ENCODE measurements at places on chromosomes 1 and 21.
A peak's percentile ranks its signal among the peaks of the same experiment; 100 is the strongest.

- no peak for DNase-seq
Observed at GRCh38 chr1:86388777-86389176, 7.3 kb downstream of the ODF2L start.

- peak; percentile 73 for DNase-seq
Observed at GRCh38 chr1:230268371-230269170, 157.6 kb downstream of the PGBD5 start.

DNA sequence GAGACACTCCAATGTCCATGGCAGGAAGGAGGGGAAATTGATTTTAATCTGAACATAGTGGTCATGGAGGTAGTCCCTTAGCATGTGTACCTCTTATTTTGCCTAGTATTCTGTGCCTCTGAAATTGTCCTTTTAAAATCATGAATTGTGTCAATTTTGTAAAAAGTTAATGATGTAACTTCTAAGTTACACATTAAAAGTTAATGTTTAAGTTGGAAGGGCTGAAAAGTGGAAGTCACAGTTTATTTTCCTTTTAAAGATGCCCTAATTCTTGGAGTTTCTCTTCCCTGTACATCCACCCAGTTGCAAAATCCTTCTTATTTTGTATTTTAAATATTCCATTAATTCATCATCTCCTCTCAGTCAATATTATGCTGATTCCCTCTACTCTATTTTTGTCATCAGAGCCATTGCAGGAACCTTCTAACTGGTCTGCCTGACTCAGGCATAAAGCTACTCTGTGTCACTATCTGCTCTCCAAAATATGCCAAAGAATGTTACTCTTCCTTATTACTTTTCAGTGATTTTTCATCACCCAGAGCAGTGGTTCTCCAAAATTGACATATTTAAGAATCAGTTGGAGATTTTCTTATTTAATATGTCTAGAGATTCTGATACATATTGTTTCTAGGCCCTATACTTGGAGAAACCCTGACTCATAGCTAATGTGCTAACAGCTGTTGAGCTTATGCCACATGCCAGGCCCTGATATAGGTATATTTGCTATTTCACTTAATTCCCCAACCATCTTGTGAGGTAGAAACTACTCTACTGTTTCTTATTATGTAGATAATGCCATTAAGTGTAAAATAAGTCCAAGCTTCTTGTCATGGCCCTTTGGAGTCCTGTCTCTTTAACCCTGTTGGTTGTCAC, 5.1 kb downstream of the HOOK1 start:
- DNase-seq: no peak

DNA sequence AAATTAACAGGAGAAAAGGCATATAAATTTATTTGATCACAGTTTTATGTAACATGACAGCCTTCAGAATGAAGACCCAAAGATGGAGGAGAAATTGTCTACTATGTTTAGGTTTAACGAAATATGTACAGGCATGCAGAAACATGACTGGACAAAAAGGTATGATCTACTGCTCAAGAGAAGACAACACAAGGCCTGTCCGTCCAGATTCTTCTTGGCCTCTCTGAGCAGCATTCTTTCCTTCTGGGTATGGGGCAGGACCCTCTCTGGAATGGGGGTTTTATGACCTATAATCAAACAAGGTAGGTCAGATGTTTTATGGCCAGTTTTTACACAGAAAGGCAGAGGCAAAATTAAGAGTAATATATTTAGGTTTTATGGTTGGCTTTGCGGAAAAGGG, 13.5 kb upstream of the SYNJ1 start:
- no peak for DNase-seq

- peak; percentile 85 for DNase-seq
Observed at GRCh38 chr21:42381347-42381984, 14.4 kb downstream of the TMPRSS3 start.

DNA sequence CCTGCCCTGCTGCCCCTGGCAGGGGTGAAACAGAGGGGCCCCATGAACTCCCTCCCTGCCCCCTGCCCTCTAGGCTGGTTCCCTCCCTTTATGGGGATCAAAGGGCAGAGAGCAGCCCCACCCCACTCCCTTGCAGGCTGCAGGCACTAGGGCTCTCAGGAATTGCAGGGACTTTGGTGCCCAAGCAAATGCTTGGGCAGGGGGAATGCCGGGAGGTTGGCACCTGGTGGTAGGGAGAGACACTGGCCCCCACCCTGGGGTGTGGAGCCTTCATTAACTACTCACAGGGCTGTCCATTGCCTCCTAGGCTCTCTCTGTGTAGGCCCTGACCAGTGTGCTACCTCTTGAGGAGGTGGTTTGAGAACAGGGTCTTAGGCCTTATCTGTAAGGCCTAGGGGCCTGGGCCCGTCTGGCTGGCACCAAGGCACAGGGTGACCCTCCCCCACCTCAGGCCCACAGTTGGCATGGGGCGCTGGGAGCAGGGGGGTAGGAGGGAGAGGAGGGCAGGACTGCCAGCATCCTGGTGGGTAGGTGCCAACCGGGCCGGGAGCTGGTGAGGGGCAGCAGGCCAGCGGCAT, 4.7 kb downstream of the ZBTB7B start:
- DNase-seq: no peak

GRCh38 chr1:20343149-20343937, 52.7 kb downstream of the VWA5B1 start:
- no peak for DNase-seq
